ENCODE measurements at places on chromosomes 3 and 15.

- no peak for DNase-seq
Observed at GRCh38 chr3:149473357-149474249, 894 bp upstream of the TM4SF4 start.

DNA sequence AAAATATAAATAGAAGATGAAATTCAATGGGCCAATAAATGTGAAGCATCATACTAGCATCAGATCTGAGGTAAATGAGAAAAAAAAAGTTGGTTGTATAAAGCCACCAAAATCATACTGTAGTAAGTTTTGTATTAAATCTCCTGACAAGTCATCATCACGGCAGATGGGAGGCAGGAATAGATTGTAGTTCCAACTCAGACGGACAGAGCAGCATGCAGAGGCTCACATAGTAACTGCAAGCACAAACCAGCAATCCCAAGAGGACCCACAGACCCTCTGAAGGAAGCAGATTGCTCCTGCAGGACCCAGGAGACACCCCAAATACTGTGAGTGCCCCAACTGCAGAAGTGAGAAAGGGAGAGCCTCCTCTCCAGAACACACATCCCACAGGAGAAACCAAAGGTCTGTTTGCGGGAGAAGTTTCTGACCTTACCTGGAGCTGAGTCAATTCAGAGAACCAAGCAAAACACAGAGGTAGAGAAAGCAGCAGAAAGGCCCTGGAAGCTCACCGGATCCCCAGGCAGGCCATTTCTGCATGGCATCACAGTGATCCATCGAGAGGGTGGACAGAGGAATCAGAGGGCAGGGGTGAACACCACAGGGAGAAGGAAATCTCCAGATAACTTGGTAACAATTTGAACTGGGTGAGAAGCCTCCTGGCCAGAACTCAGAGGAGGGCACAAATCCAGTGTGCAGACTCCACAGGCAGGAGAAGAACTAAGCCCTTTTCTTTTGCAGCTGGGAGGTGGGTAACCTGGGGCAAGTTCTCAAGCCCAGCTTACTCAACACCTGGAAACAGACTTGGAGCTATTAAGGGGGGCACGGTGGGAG is 141.6 kb upstream of the ARHGEF26 start:
- DNase-seq = no peak

- no peak for DNase-seq
Observed at GRCh38 chr15:43463507-43463906, 29.4 kb downstream of the TP53BP1 start.

DNA sequence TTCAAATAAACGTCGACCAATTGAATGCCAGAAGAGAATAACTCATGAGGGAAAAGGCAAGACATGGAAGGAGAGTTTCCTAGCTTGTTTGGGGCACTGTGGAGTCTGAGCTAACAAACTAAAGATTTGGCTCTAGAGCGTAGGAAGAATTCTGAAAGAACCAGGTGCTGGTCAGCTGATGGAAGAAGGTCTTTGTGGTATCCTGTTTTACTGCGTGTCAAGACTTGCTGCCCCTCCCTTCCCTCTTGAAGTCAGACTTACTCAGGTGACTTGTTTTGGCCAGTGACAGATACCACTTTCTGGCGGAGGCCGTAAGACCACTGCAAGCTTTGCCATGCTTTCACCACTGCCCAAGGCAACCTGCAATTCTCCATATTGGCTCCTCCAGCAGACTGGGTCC is 673 bp upstream of the HCLS1 start:
- no peak for DNase-seq

DNA sequence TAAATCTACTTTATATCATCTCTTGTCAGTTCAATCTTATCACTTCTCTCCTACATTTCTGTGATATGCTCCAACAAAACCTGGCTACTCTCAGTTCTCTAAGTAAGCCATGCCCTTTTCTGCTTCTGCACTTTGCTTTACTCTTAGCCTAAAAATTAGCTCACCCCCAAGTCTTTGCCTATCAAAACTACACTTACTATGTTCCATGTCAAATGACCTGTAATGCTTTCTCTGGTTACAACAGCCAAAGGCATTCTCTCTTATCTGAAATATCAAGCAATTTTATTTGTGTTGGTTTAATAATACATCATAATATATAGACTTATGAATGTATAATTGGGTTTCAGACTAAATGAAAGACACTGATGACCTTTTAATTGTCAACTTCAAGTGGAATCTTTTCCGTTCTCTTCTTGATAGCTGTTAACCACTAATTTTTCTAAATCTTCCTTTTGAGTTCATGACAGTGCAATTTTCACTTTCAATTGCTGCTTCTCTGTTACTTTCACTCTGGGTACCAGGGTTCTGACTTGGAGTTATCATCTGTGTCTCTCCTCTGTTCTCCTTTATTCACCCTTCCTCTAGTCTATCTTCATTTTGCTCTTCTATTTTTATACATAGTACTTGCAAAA is 619.0 kb upstream of the GOLIM4 start:
- no peak for DNase-seq

- DNase-seq = no peak
Observed at GRCh38 chr15:58487724-58488120, 55.9 kb downstream of the LIPC start.

GRCh38 chr3:169085827-169086226 is 577.7 kb downstream of the MECOM start:
- DNase-seq = no peak

- DNase-seq = no peak
Observed at GRCh38 chr3:3531476-3531875, 267.8 kb upstream of the LRRN1 start.

DNA sequence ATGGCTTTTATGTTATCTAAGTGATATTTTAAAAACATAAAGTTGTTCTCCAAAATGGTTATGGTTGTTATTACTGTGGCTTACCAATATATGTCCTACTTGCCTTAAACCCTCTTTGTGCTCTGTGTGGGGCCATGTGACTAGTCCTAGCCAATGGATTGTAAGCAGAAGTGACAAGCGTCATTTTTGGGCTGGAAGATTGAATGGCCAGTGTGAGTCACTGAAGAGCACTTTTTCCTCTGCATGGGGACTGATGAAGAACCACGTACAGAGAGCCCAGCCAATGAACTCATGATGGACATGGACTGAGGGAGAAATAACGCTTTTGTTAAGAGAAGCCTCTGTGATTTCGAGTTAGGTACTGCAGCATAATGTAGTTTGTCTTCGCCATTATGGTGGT is 332.7 kb downstream of the EDEM1 start:
- no peak for DNase-seq

DNA sequence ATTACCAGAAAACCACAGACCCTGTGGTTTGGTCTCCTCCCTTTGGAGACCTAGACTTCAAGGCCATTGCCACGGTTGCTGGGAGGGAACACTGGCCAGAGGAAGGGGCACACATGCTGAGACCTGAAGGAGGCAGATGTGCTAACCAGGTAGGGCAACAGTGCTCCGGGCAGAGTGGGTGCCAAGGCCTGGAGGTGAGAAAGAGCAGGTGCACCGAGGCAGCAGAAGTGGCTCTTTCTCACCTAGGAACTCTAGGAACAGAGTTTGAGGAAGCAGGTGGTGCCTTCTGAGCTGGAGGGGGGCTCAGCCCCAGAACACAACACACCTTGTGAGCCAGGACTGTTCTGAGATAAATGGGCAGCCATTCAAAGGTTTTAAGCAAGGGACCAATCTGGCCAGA is 106.1 kb downstream of the MEGF11 start:
- DNase-seq = no peak

DNA sequence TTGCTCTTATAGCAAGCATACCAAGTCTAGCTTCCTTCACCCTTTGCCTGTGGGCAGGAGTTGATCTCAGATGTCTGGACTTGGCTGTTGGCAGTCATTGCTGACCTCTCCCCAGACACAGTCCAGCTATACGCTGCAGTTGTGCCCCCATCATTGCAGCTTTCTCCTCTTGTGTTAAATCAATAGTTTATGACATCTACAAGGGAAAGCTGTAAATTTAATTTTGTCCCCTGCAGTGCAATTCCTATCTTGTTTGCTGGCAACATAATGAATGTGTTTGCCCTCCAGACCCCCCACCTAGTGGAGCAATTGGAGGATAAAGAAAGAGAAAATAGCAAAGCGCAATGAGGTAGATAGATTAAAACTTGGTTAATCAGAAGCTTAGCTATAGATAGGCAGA is 280.2 kb downstream of the LSAMP start:
- DNase-seq = no peak

- DNase-seq = no peak
Observed at GRCh38 chr15:89822026-89822425, 7.4 kb upstream of the ANPEP start.

GRCh38 chr3:177994976-177995375 is 541.3 kb upstream of the KCNMB2 start:
- DNase-seq = no peak

GRCh38 chr3:151290673-151291072 is 12.3 kb upstream of the P2RY14 start:
- no peak for DNase-seq

DNA sequence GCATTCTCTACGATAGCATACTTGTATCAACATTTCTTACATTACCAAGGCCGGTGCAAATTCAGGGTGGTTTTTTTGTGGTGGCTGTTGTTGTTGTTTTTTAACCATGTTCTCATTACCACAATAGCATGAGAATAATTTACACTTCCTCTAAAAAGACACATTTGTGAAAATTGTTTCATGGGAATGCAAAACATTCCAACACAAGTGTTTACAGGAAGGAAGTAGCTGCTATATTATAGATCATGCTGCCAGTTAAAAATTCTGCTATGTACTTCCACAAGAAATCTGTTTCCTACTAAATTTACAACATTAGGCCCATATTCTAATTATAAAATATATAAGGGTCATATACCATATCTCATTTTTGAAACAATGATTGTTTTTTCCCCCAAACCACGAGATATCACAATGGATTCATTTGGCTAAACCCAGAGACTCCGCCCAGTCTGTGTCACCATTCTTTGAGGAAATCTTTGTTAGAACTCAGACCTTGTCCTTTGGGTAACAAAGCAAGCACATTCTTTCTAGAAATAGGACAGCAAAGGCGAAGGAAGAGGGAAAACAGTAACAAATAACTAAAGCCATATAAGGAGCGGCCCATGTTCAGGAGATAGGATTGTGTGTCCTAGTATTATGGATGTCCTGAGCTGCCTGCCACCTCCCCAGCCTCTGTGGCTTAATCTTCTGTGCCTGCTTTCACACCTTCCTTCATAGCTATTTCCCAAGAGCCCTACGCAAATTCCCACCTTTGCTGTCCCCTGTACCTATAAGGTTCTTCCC is 60.1 kb downstream of the UACA start:
- DNase-seq = no peak

DNA sequence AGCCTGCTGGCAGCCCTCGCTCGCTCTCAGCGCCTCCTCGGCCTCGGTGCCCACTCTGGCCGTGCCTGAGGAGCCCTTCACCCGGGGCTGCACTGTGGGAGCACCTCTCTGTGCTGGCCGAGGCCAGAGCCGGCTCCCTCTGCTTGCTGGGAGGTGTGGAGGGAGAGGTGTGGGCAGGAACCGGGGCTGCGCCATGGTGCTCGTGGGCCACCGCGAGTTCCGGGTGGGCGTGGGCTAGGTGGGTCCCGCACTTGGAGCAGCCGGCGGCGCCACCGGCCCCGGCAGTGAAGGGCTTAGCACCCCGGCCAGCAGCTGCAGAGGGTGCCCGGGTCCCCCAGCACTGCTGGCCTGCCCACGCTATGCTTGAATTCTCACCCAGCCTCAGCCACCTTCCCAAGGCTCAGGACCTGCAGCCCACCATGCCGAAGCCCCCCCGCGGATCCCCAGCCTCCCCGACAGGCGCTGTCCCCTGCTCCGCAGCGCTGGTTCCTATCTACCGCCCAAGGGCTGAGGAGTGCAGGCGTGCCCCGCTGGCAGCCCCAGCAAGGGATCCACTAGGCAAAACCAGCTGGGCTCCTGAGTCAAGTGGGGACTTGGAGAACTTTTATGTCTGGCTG is 863.3 kb downstream of the IGSF11 start:
- no peak for DNase-seq

- DNase-seq = no peak
Observed at GRCh38 chr15:65884511-65884910, 15.2 kb downstream of the RAB11A start.

DNA sequence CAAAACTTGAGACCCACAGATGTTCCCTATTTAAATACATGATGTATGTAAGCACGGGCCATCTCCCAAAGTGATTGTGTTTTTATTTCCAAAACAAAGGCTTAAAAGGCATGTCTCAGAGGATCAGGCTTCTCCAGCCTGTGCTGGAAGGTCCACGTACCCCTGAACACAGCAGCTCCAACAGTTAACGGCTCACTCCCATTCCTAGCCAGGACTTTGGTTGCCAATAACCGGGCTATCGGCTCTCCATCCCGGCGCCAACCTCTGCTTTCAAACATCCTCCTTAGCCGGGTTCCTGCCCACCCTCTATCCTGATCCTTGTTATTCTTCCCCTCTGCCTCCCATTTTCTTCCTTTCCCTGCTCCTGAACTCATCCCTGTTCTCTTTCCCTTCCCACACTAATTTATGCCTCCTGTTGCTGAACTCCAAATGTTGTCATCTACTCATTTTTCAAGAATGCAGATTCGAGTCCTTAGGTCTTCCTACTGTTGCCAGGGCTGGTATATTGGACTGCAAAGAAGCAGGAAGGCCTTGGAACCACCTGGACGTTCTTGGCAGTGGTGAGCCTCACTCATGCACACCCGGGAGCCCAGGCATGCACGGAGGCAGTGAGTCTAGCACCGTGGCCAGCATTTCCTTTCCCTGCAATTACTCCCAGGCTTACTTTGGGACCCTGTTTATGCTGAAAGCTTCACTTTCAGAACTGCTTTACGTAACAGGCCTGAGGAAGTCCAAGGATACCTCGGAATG is 128.4 kb upstream of the RAD18 start:
- no peak for DNase-seq

- DNase-seq = no peak
Observed at GRCh38 chr3:47197287-47197686, 33.4 kb upstream of the SETD2 start.

GRCh38 chr3:139906418-139906817 is 28.6 kb upstream of the CLSTN2 start:
- DNase-seq = no peak

- no peak for DNase-seq
Observed at GRCh38 chr15:51318382-51319150, 19.8 kb downstream of the CYP19A1 start.

DNA sequence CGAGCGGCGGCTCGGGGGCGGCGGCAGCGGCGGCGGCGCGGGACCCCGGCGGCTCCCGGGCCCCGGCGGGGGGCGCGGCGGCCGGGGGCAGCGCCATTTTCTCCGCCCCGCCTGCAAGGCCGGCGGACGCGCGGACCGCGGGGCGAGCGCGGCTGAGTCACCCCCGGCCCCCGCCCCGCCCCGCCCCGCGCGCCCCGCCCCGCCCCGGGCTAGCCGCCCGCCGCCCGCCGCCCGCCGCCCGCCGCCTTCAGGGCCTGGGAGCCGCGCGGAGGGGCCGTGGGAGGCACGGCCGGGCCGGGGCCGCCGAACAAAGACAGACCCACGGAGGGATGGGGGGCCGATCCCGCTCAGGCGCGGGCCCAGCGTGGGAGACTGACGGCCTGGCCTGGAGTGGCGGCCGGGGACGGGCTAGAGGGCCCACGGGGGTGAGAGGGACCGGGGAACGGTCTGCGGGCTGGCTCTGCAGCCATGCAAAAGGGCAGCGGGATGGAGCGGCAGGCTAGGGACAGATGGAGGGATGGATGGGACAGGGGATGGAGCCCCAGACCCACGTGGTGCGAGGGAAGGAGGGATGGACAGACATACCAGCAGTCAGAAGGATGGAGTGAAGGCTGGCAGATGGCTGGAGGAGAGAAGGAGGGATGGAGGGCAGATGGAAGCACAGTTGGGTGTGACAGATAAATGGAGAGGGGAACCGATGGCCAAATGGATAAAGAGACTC is at the start of gene EIF4E3:
Gene EIF4E3 (minus strand): TSS at position 132 of the 721 bp plus-strand sequence. CDS start 35 bp downstream, at position 97.
- no peak for DNase-seq
